ENCODE measurements at places on chromosomes 2 and 18. TPM values are rescaled to one million over a fixed set of nuclear protein-coding genes. Genes with fewer than 3 reads are reported as not detected.
A peak's percentile ranks its signal among the peaks of the same experiment; 100 is the strongest.

GRCh38 chr2:239440511-239440959, 39.7 kb upstream of the HDAC4 start:
- no peak for DNase-seq

- no peak for DNase-seq
Measured at GRCh38 chr2:124514236-124514635, 489.1 kb downstream of the CNTNAP5 start.

- DNase-seq: no peak
Measured at GRCh38 chr2:73333564-73333963, 40.2 kb upstream of the EGR4 start.

DNA sequence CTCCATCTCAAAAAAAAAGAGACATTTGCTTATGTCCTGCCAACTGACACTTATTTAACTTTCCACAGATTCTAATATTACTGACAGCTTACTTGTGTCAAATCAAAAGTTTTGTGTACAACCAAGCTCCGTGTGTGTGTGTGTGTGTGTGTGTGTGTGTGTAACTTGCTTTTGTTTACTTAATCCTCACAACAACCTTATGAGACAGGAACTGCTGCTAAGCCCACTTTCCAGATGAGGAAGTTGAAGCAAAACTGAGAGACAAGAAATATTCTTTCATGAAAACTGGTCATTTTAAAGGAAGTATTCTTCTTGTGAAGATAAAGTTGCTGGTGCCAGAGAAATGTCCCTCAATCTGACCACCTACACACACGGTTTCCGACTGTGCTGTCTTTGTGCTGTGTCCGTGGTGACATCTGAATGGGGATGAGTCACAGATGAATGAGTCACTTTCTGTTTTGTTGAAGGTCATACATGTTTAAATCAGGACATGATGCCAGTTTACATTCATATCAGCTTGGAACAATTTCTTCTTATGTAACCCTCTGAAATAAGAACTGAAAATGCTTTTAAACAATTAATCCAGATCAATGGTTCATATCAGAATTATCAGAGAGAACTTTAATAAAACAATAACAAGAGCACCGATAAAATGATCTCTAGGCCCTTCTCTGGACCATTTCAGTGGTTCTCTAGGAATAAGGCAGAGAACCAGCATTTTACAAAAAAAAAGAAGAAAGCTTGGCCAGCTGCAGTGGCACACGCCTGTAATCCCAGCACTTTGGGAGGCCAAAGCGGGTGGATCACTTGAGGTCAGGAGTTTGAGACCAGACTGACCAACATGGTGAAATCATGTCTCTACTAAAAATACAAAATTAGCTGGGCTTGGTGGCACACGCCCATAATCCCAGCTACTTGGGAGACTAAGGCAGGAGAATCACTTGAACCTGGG, 95.5 kb downstream of the THNSL2 start:
- DNase-seq: no peak

- DNase-seq: peak; percentile 29
Measured at GRCh38 chr2:69616755-69617154, 26.8 kb downstream of the AAK1 start.

- DNase-seq: no peak
Measured at GRCh38 chr2:62382757-62383156, 123.2 kb downstream of the TMEM17 start.

- DNase-seq: no peak
Measured at GRCh38 chr2:4670331-4670730, 967.0 kb downstream of the DCDC2C start.

GRCh38 chr2:240958366-240959213, 39.8 kb upstream of the SNED1 start:
- DNase-seq: peak; percentile 51

GRCh38 chr2:33008716-33009115, 62.0 kb downstream of the LTBP1 start:
- no peak for DNase-seq

DNA sequence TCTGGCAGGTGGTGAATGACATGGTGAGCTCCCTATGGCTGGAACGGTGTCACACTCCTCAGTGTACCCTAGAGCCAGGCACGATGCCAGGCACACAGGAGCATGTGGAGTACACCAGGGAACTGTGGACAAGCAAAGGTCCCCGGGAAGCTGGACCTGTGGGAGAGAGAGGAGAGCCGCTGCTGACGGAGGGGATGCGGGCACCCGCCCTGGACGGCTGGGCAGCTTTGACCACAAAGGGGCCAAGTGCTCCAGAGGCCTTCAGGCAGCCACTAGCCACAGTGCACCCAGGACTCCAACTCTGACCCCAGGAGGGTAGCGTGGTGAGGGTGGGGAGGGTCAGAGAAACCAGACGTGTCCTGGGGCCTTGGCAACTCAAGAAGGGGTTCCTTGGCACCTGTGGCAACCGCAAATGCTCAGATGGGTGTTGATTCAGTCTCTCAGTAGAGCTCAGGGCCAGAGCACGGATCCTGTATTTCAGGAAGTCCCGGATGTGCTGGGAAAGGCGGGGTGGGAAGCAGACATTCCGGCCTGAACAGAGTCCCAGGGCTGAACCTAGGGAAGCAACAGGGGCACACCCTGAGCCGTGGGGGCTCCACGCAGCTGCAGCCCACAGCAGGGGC, 2.3 kb upstream of the MAB21L4 start:
- no peak for DNase-seq

Gene TPO
- total RNA-seq: not detected

Gene VWC2L
- total RNA-seq: not detected

Gene SERPINB10
- not detected for total RNA-seq

Gene C2orf80
- total RNA-seq: not detected

Gene LOXHD1
- 0.10 TPM for total RNA-seq

Gene EIPR1
- 43.6 TPM for total RNA-seq
